ENCODE measurements at places on chromosomes 16 and 17.

- DNase-seq = no peak
Observed at GRCh38 chr17:64781014-64781756, 119.1 kb upstream of the SMURF2 start.

DNA sequence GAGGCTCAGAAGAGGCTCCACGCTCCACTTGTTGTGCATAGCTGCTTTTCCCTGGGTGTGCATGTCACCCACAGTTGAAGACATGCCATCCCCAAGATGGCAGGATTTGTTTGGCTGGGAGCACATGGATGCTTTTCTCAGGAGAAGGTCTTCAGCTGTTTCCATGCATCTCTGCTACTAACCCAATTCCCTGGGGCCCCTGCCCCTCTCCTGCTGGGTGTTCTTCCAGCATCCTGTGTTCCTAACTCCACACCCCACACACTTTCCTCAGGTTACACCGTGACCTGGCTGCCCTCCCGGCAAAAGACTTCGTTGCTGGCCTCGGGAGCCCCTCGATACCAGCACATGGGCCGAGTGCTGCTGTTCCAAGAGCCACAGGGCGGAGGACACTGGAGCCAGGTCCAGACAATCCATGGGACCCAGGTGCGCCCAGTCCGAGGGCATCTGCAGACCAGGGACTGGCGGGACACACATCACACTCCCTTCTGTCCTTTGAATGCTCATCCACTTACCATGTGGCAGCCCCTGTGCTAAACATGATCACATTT lies 21.5 kb downstream of the ITGAL start:
- no peak for DNase-seq

- no peak for DNase-seq
Observed at GRCh38 chr16:84730406-84731106, 30.8 kb downstream of the USP10 start.

- DNase-seq = no peak
Observed at GRCh38 chr17:40313668-40314583, 4.9 kb downstream of the RARA start.

DNA sequence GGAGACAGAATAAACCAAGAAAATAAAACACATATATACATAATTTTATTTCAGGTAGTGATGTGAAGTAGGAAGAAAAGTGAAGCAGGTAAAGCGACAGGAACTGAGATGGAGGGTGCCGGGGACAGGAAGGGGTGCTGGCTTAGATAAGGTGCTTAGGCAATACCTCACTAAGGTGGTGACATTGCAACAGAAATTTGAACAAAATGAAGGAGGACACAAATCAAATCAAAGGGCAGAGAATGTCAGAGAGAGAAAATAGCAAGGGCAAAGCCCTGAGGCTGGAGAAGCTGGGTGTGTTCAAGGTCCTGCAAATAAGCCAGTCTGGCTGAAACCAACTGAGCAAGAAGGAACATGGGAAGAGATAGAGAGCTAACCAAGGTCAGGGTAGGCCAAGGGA lies 5.0 kb upstream of the CDYL2 start:
- DNase-seq = no peak

DNA sequence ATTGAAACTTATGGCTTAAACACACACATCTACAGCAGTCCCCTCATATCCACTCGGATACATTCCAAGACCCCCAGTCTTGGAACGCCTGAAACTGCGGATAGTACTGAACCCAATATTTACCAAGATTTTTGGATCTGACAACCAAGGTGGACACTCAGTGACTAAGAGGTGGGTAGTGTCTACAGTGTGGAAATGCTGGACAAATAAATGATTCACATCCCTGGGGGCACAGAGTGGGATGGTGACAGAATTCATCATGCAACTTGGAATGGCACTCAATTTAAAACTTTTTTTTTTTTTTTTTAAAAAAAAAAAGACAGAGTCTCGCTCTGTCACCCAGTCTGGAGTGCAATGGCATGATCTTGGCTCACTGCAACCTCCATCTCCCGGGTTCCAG lies 54.2 kb upstream of the TRAP1 start:
- no peak for DNase-seq

DNA sequence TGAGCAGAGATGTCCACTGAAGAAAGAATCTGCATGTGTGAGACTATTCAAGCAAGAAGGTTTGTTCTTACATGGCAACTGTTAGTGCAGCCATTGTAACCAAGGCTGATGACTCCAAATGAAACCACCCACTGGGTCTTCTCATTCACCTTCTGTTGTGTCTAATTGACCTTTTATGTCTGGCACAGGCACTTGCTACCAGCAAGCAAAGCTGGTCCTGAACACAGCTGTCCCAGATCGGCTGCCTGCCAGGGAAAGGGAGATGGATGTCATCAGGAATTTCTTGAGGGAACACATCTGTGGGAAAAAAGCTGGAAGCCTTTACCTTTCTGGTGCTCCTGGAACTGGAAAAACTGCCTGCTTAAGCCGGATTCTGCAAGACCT lies 3.6 kb downstream of the CDC6 start:
- no peak for DNase-seq

DNA sequence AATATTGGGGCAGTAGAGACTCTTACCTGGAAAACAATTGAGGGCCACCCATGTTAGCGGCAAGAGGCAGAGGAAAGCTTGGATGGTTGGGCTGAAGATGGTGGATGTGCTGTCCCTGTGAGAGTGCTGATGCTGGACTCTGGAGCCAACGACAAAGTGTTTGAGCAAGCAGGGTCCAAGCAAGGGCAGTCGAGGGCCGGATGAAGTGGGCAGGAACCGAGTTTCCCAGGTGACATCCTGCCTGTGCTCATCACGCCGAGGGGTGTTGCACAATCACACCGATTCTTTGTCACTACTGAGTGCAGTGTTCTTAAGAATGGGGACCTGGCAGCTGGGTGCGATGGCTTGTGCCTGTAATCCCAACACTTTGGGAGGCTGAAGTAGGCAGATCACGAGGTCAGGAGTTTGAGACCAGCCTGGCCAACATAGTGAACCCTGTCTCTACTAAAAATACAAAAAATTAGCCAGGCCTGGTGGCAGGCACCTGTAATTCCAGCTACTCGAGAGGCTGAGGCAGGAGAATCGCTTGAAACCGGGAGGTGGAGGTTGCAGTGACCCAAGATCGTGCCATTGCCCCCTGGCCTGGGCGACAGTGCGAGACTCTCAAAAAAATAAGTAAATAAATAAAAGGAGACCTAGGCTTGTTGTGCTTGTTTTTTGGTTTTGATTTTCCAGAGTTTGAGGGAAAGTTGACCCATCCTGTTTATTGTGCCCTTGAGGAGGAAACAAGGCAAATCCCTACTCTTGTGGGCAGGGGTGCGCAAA lies 6.1 kb downstream of the PYCARD start:
- DNase-seq = no peak

- no peak for DNase-seq
Observed at GRCh38 chr17:1004769-1005295, 7.9 kb downstream of the TIMM22 start.

GRCh38 chr16:88843256-88843655 lies 13.5 kb downstream of the GALNS start:
- no peak for DNase-seq

Measured in stimulated activated CD4-positive, alpha-beta T cell treated with anti-CD3 and anti-CD28 coated beads, Interleukin-1b, Interleukin-23, amount 100 ng/mL, for 24 hours (primary cell).